Mucosa of descending colon (tissue), 3 donors: ENCODE measurements at places on chromosomes 16 and 17. TPM values are rescaled to one million over a fixed set of nuclear protein-coding genes. Genes with fewer than 3 reads are reported as not detected.

DNA sequence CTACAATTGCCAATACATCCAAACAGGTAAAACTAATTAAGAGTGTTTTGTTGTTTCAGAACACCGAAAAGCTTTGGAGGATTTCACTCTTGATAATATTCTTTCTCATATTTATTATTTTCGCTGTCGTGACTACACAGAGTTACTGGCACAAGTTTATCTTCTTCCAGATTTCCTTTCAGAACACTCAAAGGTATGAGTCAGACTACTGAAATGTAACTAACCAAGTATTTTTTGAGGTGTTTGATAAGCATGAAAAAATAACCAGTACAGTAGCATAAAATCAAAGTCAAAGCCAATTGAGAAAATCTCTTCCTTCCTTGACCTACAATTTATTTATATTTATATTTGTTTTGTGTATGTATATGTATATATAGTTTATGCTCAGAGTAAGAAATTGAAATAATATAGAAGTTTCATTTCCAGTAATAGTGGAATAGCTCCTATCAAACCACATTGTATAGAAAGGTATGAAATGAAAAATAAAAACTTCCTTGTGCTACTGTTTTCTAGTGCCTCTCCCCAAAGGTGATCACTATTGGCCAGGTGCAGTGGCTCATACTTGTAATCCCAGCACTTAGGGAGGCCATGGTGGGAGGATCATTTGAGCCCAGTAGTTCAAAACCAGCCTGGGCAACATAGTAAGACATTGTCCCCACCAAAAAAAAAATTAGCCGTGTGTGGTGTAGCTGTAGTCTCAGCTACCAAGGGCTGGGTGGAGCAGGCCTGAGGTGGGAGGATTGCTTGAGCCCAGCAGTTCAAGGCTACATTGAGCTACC, 10.9 kb downstream of the RAD51C start:
- DNase-seq, result no peak

Gene KRTAP1-1
- not detected for total RNA-seq

Gene TRPV3
- total RNA-seq, result 8.6 TPM

Gene BCL6B
- total RNA-seq, result 2.8 TPM

Gene PTGES3L
- 4.4 TPM for total RNA-seq

Gene CPNE7
- total RNA-seq, result 0.72 TPM

GRCh38 chr17:74466828-74467184, 372 bp downstream of the CD300A start:
- DNase-seq, result no peak

- DNase-seq, result no peak
These were observed 157.6 kb upstream of the PLCG2 start for GRCh38 chr16:81621496-81621895.

DNA sequence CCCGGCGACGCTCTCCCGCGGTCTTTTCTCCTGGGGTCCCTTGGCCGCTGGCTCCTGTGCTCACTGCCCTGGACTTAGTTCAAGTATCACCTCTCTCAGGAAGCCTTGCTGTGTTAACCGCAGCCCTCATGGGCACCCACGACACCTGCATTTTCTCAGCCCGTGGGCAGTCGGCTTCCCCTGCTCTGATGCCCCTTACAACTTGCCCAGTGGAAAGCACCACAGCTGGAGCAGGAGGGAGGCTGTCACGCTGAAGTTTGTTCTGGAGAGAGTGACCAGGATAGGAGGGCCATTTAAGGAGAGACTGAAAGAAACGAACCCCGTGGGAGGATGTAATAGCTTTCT, 395 bp downstream of the STXBP4 start:
- DNase-seq, result no peak

Gene MILR1
- 4.6 TPM for total RNA-seq

DNA sequence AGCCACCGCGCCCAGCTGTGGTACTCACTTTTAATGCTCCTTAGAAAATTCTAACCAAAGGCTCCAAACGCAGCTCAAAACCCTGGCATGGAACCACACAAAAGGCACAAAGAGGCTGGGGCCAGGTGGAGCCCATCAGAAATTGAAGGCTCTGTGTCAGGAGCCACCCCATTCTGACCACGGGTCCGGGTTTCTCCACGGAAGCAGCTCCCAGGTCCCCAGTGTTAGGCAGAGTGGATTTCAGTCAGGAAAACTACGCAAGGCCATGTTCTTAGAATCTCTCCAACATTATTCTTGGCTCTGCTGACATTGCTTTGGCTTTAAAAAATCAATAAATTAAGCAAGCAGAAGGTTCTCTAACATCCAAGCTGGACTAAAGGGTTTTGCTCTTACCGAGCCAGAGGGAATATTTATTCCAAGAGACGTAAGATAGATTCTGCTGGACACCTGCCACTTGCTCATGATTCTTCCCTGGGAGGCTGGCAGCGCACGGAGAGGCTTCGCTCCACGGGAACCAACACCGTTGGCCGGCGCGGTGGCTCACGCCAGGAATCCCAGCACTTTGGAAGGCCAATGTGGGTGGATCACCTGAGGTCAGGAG, 93.5 kb downstream of the NXN start:
- DNase-seq, result peak; percentile 43

GRCh38 chr17:16428098-16428882, 12.9 kb downstream of the TRPV2 start:
- peak; percentile 67 for DNase-seq

DNA sequence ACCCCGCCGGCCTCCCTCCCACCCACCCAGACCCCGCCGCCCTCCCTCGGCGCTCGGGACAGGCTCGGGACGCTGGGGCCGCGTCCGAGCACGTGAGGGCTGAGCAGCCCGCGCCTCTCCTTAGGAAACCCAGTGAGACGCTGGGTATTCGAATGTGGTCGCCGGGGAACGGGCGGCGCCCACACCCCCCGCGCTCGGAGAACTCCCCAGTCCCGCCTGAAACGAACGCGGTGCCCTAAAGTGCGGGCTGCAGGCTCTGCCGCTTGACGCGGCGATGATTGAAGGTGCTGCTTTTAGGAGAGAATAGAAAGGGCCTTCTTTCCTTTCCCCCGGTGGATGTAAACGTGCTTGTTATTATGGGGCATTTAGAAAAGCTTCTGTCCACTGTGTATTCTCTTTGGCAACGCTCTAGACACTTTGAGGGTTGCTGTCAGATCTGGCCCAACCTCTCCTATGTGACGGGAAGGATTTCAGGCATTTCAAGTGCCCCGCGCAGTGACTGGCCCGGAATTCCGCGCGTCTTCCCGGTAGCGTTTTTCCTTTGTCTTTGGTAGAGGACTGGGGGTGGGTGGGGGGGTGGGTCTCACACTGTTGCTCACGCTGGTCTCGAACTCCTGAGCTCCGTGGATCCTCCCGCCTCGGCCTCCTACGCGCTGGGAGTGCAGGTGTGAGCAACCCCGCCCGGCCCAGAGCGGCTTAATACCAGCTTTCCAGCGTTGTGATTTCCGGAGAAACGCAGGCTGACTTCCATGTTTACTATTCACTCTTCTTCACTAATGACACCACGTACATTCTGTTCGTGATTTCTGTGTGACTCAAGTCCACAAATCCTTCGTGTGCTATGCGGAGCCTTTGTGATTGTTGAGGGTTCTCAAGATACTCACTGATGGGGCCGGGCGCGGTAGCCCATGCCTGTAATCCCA, 21.8 kb upstream of the FOXK2 start:
- peak; percentile 67 for DNase-seq

Gene ADAMTS18
- total RNA-seq, result 0.20 TPM

GRCh38 chr16:86872833-86873232, 294.5 kb downstream of the FOXL1 start:
- DNase-seq, result no peak

- DNase-seq, result peak; percentile 75
These were observed 23.0 kb upstream of the SLC38A8 start for GRCh38 chr16:84065536-84066132.

DNA sequence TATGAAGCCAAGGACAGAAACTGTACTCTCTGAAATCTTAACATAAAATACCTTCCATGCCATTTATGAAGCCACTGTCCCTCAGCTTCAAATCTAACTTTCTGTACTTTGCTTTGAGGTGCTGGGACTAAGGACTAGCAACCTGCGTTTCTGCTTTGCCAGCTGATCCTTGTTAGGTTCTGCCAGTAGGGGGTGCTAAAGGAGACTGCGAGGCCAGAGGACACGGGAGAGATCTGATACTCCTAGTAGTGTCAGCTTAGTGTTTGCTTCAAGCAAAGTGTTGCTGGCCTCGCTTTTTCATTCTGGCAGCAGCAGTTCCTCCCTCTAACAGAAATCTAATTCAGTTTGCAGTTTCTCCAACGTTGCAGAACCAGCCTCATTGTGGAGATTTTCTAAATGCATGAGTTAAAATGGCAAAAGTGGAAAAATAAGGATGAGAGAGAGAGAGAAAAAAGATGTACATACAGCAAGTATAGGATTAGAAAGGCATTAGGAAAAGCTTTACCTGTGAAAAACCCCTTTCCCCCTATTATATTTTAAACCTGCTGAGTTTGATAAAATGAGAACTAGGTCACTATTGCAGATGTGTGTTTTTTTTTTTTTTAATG, 297.5 kb downstream of the CA10 start:
- peak; percentile 33 for DNase-seq

Gene CCL2
- total RNA-seq, result 65.6 TPM

Gene AOC2
- 2.1 TPM for total RNA-seq

DNA sequence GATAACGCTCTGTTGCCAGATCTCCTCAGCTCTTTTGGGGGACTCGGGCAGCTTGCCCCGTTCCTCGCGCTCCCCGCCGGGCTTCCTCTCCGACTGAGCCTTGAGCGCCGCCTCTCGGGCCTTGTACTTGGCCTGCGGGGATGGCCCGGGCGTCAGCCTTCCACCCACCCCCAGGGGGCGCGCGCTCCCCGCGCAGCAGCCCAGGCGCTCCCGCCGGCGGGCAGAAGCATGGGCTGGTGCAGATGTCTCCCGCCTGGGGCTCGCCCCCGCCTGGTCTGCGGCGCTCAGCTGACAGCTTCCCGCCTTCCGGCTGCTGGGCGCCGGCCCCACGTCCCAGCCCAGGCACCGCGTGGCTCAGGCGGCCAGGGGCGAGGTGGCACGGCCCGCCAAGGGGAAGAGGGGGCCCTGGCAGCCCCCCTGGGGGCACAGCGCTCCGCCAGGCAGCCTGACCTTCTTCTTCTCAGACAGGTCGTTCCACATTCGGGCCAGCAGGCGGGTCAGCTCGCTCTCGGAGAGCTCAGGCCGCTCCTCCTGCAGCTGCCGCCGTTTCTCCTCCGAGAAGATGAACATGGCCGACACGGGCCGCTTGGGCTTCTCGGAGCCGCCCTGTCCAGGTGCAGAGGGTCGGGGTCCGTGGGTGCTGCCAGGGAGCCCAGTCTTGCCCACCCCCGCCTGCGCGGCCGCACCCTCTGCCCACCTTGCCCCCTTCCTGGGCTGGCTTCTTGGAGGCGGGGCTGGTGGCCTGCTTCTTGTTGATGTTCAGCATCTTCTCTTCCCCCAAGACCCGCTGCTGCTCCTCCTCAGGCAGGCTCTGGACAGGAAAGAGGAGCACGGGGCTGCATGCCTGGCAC, 8.9 kb downstream of the UBTF start:
- peak; percentile 92 for DNase-seq

DNA sequence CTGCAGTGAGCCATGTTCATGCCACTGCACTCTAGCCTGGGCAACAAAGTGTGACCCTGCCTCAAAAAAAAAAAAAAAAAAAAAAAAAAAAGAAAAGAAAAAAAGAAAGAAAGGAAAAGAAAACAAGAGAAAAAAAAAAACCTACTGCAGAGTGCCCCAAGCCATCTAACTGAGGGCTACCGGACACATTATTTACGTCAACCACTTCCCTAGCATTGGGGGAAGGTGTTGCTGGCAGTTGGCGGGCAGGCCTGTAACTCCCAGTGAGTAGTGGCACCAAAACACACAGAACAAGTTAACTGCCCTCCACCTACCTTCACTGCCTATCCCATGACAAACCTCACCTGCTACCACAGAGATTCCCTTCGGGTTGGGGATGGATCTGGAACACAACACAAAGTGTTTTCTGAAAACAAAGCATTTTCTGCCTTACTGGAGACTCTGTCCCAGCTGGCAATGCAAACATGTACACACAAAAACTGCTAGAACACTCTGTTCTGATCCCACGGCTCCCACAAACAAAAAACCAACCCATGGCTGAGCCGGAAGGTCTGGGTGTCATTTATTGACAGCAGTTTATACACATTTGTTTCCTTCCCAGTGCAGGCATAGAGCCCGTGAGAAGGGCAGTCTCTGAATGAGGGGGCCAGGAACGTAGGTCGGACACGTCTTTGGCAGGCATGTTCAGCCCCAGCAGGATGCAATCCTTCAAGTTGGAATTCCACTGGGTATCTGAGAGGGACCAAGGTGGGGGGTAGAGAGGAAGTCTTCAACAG, 11.0 kb downstream of the PHB1 start:
- no peak for DNase-seq

Gene TOP2A
- 50.1 TPM for total RNA-seq

Gene MAP2K6
- 117 TPM for total RNA-seq

Gene GPT2
- 20.8 TPM for total RNA-seq

DNA sequence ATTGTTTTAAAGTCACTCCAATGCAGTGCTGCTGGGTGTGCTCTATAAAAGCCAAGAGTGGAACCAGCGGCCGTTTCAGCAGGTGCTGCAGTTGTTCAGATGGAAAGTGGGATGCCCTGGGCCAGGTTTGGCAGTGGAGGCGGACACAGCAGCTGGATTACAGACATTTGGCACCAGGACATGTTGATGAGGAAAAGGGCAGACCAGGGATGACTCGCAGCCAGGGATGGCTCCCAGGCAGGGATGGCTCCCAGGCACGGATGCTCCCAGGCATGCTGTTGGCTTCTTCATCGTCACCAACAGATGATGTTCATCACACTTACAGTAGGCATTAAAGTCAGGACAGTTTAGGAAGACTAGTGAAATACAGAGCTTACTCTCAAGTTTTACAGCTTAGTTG, 10.0 kb downstream of the GAN start:
- DNase-seq, result no peak

- no peak for DNase-seq
These were observed 47.3 kb upstream of the DNAH17 start for GRCh38 chr17:78624324-78625151.

DNA sequence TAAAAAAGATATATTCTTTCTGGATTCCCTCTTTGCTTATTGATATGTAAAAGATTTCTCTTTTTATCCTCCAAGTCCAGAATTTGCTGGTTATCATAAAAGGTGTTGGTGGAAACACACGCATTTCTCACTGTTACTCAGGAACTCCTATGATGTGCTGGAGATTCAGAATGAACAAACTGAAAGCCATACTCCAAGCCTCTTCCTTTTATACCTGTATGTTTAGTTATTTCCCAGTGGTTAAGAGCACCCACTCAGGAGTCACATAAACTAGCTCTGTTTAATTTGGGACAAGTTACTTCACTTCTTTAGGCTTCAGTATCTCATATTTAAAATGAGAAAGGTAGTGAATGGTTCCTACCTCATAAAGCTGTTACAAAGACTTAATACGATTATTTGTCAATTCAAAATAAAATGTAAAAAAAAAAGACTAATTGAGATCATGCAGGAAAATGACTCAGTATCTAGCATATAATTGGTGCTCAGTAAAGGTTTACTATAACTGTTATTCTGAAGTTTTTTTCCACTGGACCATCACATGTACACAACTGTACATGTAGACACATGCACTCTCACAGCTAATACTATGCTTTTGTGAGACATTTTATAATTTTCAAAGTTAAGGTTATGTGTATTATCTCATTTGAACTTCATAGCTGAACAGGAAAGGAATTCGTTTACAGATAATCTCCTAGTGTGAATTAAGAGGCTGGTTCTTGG, 47.1 kb downstream of the TNRC6C start:
- no peak for DNase-seq

Gene PLLP
- 4.3 TPM for total RNA-seq

GRCh38 chr17:29694918-29695563, 72.3 kb upstream of the CORO6 start:
- DNase-seq, result no peak

- DNase-seq, result no peak
These were observed 68.6 kb downstream of the EMP2 start for GRCh38 chr16:10511829-10512228.

- DNase-seq, result no peak
These were observed 123.1 kb downstream of the OR1D5 start for GRCh38 chr17:2940352-2940751.

Gene ACSM5
- 5.1 TPM for total RNA-seq
